CD4-positive, alpha-beta T cell (primary cell): ENCODE measurements at places on chromosomes 3 and 15.

- DNase-seq, result no peak
Observed at GRCh38 chr3:55244247-55244646, 242.9 kb downstream of the WNT5A start.

- no peak for DNase-seq
Observed at GRCh38 chr3:76841747-76842146, 198.2 kb upstream of the ROBO2 start.

DNA sequence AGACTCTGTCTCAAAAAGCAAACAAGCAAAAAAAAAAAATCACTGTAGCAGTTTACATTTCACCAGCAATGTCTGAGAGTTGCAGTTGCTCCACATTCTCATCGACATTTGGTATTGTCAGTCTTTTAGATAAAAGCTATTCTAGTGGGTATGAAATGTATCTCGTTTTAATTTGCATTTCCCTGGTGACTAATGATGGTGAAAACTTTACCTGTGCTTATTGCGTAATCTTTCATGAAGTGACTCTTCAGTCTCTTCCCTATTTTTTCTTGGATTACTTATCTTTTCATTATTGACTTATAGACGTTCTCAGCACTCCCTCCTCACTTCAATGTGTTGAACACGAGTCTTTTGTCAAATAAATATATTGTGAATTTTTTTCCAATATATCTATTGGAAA, 37.2 kb upstream of the CLSTN2 start:
- DNase-seq, result no peak

DNA sequence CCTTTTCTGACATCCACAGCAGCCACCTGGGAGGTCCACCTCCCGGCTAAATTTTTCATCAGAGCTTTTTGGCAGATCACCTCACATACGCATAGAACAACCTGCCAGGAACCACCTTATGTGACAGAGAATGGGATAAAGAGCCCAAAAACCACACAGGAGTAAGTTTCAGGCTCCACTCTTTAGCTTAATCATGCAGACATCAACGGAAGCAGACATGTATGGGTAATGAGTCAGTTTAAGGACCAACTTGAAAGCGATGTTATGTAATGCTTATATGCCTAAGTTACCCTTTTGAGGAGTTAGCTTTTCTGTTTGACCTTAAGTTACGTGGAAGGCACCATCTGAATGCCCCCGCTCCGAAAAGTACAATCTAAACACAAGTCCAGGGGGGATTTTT, 183.3 kb upstream of the BHLHE40 start:
- DNase-seq, result no peak

DNA sequence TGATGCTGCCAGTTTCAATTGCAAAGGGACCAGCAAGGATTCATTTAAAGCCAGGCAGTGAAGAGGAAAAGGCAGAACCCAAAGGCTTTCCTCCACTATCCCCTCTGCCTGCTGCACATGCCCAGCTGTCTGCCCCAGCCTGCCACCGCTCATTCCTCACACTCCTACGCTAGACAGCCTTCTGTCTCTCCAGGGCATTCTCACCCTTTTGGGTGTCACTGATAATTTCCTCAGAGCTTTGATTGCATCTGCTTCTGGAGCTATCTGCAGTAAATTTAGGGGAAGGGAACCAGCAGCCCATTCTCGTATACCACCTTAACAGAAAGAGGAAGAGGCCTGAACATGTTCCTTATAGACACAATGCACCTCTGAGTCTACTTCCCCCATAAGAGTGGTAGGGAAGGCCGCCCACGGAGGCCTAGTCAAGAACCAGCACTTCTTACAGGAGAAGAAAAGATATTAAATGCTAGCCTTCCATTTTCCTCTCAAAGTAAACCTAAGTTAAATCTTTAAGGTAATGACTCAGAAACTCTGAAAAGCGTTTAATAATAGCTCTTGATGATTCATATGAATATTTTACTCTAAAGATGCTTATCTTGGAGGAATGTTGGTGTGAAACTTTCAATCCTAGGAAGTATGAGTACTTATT, 20.9 kb downstream of the NUDT16 start:
- DNase-seq, result no peak

- no peak for DNase-seq
Observed at GRCh38 chr3:24480497-24480896, 14.2 kb downstream of the THRB start.

DNA sequence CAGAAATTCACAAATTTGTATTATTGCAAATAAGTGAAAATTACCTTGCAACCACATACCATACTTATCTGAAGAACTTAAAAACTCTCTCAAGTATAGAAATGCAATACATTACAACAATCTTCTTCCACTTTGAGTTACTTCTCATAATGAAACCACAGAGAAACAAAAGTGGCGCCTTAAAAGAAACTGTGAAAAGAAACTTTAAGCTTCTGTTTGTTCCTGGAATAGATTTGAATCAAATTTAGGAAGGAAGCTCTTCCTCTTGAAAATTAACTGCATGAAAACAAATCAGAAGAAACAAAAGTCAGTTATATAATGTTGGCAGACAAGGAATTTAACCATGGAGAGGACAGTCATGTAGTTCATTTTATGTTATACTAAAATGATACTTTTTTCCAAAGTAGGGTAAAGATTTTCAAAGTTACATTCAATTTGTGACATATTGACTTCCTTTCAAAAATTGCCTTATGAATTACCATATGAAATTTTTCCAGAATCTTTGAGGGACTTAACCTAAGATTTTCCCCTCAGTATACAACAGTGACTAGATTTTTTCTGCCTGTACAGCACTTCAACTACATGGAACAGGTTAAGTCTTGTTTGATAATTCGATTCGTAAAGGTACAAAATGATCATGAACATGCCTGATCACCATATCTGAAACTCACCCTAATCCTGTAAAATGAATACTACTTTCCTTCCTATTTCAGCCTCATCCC, 57.6 kb upstream of the TNFSF10 start:
- DNase-seq, result no peak

DNA sequence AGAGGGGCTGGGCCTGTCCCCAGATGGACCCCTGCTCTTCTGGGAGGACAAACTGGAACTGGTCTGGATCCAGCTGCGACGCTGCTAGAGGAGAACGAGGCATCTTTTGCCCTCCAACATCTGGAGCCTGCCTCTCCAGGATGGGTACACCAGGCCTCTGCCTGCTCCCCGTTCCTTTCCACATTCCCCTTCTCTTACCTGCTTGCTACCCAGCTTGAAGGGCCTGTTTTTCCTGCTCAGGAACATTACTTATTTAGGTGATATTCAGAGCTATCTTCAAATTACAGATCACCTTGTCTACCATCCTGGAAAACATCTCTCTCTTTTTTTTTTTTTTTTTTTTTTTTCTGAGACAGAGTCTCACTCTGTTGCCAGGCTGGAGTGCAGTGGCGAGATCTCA, 64.0 kb downstream of the CHRD start:
- no peak for DNase-seq

DNA sequence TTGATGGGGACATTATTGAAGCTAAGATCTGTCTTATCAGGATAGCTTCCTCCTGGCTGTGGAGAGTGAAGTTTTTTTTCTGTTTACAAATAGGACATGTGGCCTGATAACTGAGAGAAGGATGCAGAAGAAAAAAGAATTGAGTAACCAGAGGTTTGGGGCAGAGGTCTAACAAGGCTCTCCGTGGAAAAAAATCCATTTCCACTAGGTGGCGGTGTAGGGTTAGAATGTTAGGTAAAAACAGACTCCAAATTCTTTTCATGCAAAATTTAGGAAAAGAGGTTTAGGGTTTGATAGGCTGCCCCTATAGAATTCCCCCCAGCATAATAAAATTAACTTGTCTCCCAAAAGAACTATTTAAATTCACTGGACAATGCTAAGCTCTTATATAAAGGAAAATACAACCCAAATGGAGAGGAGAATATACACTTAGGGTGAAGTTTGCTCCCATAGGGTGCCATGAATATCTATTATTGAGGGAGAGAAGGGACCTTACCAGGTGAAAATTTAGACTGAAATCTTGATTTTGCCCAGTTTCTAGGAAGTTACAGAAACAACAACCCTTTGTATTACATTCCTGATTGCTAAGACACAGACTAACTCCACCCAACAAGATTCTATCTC, 1560.4 kb downstream of the OTOL1 start:
- no peak for DNase-seq

DNA sequence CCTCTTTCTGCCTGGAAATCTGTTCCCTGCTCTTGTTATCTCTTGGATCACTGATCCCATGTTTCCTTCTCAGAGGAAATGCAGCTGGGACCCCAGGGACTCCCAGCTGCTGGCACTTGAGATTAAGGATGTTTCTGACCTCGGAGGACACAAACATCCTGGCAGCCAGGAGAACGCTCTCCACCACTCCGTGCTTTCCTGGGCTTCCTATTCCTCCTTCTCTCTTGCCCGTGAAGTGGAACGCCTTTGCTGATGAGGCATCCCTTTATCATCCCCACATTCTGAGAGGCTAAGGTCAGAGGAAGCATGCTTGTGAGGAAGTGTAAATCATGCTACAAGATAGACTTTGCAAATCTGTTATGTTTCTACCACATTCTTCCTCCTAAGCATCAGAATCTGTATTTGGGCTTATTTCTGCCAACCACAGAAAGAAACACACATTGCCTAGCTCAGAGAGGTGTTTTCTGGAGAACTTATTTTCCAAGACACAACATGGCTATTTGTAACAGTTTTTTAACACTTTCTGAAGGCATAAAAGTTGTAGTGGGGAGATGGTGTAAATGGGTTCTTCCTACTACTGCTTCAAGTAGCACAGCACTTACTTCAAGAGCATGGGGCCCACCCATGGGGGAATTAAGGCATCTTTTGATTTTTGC, 25.6 kb upstream of the LDHAL6B start:
- DNase-seq, result no peak

DNA sequence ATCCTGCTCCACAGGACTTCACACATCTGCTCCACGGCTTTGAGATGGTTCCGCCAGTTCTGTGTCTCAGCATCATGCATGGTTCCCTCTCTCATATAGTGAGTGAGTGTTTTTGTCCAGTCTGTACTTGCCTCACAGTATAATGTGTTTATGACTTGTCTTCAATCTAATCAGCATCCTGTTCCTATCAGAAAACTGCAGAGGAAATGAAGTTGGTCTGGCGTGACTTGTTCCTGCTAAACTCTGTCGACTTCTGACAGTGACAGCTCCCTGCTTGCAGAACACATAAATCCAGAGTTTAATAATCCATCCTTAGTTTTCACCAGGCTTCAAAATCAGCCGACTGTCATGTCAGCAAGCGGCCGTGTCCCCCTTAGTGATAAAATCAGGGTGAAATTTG, 222.3 kb downstream of the SLCO3A1 start:
- DNase-seq, result no peak

GRCh38 chr3:104291437-104291851, 1075.3 kb upstream of the ALCAM start:
- no peak for DNase-seq

DNA sequence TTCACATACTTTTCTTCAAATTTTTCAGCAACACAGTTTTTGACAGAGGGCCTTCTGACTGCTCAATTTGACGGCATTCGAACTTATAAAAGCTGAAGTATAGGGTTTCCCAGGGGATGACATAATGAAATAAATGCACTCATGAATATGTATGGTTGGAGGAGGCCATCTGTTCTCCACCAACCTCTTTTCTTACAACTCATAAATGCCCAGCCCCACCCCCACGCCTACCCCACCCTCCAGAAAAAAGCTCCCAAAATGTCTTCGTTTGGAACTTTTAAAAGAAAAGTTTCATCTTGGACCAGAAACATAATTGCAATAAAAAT, 211.6 kb upstream of the LRRN1 start:
- no peak for DNase-seq

DNA sequence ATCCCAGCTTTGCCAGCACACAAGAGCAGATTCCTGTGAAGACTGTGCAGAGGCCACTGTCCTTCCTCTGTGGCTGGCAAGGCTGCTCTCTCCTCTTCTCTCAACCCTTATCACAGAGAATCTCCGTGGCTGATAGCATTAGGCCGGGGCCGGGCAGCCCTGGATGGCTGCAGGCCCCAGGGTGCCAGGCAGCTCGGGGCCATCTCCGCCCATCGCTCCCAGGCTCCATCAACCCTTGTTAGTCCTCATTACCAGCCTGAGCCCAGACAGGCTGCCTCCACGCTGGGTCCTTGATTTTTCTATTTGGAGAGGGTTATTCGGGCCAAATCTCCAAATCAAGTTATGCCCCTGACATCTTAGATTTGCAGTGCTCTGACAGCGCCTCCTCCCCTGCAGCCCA, 39.1 kb downstream of the MRPL46 start:
- no peak for DNase-seq

DNA sequence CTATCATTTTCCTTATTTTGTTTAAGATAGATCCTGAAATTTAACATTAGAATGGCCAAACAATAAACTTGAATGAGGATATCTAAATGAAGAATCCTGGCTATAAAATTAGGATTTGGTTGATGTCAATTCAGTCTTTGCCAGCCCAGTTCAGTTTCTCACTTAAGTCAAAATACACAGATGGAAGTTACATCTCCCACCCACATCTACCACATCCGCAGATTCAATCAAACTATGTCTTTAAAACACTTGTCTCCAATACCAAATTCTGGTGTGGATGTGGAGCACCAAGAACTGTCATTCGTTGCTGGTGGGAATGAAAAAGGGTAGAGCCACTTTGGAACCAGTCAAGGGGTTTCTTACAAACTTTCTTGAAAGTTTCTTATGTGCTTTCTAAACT, 18.2 kb downstream of the CBLB start:
- peak; percentile 55 for DNase-seq

DNA sequence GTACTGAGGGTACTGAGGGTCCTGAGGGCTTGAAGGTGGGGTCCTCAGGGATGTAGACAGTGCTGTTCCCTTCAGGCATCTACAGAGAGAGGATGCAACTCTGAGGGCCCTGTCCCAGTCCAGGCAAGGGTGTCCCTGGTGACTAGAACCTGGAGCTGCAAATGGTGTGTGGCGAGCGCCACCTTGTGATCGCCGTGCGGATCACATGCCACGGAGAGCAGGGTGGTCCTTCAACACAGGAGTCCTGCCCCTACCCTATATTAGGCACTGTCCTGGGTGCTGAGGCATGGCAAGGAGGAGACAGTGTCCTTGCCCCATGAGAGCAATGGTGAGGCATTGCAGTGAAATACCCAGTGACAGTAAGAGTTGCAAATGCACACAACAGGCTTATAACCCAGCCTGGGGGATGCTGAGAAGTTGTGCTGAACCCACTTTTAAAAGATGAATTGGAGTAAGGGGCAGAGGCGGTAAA, 23.6 kb downstream of the RHCG start:
- no peak for DNase-seq

- no peak for DNase-seq
Observed at GRCh38 chr3:150177673-150178381, 207.1 kb upstream of the PFN2 start.

- DNase-seq, result no peak
Observed at GRCh38 chr3:176431038-176431418, 766.3 kb downstream of the TBL1XR1 start.

DNA sequence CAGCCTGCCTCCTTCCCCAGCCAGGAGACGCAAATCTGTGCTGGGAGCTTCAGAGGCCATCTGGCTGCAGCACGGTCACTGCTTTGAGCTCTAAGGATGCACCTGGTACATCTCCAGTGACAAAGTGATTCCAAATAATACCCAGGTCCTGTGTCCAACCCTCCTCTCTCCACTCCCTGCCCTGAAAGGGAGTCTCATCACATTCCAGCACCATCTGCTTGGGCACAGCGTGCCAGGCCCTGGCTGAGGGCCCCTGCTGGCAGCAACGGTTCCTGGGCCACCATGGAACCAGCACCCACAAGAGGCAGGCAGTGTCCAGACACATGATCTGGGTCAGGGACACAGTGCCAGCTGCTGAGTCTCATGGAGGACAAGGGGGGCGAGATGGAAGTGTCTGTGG, 81.3 kb downstream of the MTHFS start:
- DNase-seq, result no peak

- no peak for DNase-seq
Observed at GRCh38 chr3:99575683-99576082, 62.7 kb upstream of the COL8A1 start.
